Neural crest cell (in vitro differentiated cells): ENCODE measurements at places on chromosomes 6 and 20. TPM values are rescaled to one million over a fixed set of nuclear protein-coding genes. Genes with fewer than 3 reads are reported as not detected.

DNA sequence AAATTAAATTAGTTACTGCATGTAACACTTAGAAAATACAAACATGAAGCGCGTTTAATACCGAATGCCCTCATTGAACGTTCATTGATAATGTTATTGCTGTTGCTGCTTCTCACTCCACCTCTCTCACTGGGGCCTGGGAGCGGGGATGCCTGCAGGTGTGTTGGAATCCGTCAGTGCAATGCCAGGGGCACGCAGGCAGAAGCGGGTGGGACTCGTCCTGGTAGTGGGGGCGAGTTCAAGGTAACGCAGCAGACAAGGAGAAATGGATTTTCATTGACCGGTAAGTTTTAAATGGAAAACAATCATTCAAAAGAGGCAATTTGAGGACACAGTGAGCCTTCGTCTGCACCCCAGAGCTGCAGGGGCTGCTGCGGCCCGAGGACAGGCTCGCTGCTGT is 71.2 kb upstream of the AFDN start:
- no peak for DNase-seq

- DNase-seq: no peak
Observed at GRCh38 chr6:158707821-158708195, 58.0 kb downstream of the SYTL3 start.

SEMG1 gene
- not detected in 2 replicates for total RNA-seq

BFSP1 gene
- total RNA-seq: 3.9 and 4.2 TPM in 2 replicates

BMP5 gene
- 2.2 and 2.4 TPM in 2 replicates for total RNA-seq
